ENCODE measurements at places on chromosomes 16 and 17. TPM values are rescaled to one million over a fixed set of nuclear protein-coding genes. Genes with fewer than 3 reads are reported as not detected.

DNA sequence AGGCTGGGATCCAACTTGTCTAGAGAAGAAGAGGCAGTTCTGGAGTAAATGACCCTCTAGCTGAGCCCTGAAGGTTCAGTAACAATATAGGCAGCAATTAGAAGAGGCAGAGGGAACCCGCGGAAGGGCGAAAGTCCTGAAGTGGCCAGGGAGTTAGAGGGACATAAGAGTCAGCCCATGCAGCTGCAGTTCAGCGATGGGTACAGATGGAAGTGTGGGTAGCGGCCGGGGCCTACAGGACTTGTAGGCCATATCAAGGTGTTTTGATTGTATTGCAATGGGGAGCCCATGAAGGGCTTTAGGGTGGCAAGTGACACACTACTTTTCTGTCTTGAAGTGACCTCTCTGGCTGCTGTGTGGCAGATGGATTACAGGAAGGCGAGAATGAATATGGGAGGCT is 3.0 kb downstream of the ELAC2 start:
- no peak for DNase-seq

VAT1L gene
- not detected for total RNA-seq

DNA sequence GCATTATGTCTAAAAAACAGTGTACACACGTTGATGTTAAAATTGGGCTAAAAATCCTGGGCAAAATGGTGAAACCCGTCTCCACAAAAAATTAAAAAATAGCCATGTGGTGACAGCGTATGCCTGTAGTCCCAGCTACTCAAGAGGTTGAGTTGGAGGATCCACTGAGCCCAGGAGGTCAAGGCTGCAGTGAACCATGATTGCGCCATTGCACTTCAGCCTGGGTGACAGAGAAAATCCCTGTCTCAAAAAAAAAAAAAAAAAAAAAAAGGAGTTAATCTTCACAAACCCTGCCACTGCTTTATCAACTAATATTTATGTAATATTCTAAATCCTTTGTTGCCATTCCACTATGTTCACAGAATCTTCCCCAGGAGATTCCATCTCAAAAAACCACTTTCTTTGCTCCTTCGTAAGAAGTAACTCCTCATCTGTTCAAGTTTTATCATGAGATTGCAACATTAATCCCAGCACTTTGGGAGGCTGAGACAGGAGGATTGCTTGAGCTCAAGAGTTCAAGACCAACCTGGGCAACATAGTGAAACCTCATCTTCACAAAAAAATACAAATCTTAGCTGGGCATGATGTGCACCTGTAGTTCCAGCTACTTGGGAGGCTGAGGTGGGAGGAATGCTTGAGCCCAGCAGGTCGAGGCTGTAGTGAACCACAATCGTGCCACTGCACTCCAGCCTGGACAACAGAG is 1.9 kb upstream of the C16orf87 start:
- no peak for DNase-seq

DNA sequence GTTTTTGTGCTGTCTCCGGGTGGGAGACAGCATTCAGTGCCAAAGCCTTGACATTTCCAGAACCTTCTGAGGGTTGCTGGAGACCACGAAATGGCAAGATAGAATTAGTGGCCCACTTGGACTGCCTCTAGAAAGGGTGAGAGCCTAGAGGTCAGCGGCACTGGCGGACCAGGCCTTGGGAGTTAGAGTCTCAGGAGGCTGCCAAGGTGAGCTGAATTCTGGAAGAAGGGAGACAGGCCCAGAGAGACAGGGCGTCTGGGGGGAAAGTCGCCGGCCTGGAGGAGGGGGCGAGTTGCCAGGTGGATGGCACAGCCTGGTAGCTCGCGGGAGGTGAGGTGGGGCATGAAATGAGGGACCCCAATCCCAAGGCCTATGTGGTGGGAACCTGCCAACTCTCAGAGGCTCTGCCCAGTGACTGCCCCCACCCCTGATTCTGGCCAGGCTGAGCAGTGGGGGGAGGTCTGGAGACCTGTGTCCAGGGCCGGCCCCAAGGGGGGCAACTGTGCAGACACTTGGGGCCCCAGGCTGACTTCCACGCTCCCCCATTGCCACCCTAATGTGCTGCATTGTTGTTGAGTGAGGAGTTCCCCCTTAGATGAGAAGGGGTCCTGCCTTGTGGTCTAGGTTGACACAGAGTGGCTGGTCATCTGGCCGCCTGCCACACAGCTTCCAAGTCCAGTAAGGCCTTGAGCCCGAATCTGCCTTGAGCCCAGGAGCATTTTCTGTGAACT is 211.1 kb upstream of the CIBAR2 start:
- no peak for DNase-seq

BRD7 gene
- 49.1 TPM for total RNA-seq

DNA sequence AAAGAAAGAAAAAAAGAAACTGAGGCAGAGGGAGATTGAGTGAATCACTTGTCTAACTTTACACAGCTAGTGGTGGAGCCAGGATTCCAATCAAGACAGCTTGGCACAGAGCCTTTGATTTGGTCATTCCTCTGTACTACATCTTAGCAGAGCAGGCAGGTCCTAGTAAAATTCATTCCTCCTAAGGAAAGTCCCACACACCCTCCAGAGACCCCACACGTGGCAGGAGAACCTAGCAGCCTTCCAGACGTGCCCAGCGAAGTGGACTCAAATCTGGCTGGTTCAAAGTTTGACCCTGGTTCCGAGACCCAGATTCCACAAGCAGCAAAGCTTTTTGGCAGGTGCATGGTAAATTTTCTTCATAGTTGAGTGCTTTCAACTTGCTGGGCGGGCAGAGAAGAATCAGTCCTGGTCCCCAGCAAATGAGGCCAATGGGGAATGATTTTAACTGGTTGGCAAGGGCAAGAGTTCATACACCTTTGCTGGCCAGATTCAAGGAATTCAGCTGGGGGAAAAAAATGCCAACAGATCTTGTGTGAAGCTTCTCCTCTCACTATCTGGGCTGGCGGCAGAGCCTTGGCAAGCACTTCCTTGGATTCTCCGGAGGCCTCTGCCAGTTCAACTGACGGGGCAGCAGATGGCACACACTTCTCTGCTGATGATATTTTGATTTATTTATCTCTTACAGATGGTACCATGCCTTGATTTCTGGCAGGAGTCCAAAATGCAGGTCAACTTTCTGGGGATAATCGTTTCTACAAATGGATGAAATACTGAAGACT is 82.4 kb downstream of the GSG1L start:
- no peak for DNase-seq

All from LHCN-M2 (cell line).